ENCODE measurements at places on chromosomes 7 and 10.

DNA sequence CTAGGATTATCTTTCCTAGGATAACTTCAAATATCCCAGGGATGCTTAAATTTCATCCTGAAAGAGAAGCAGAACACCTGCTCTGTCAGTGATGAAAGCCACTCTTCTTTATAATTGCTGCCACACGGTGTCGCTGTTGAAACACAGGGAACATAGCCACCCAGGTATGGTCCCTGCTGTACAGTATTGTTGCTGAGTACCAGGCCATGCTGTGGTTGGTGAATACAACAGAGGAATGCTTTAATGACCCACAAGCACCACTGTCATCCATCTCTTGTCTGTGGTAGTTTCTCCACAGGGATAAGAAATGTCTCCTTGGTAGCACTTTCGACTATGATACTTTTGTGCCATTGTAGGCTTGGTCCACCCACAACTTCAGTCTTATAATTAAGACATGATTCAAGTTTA lies 70.6 kb upstream of the STARD3NL start:
- peak; percentile 79 for DNase-seq

DNA sequence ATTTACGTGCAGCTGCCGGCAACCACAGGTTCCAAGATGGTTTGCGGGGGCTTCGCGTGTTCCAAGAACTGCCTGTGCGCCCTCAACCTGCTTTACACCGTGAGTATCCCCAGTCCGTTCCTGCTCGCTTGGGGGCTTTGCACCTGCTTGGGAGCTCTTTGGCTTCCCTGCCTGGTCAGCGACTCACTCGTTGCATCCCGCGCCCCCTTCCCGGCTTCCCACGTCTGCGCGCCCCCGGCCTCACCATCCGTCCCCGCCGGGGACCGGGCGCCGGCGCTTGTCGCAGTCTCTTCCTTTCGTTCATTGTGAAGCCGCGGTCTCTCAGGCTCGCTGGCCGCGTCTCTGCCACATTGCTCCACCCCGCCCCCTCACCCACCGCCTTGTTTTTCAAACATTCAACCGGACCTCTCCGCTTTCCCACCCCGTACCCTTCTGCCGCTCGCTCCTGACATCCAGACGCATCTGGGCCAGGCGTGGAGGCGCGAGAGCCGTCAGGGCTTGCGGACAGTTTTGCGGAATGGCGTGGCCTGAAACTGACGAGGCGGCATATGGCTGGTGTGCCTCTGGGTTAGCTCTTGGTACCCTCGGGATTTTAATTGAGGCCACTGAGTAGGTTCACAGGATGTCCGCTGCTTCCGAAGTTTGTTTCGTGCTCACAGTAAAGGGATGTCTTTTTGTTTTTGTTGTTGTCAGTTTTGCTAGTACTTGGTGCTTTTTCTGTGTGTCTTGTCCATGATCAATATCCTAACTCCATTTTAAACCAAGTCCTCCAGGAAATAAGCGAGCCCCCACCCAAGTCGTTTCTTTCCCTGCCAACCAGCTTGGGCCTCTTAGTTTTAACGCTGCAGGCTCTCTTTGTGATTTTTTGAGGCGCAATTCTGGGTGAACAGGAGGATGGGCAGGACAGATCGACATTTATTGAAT lies 639 bp downstream of the TSPAN13 start:
- DNase-seq: no peak

DNA sequence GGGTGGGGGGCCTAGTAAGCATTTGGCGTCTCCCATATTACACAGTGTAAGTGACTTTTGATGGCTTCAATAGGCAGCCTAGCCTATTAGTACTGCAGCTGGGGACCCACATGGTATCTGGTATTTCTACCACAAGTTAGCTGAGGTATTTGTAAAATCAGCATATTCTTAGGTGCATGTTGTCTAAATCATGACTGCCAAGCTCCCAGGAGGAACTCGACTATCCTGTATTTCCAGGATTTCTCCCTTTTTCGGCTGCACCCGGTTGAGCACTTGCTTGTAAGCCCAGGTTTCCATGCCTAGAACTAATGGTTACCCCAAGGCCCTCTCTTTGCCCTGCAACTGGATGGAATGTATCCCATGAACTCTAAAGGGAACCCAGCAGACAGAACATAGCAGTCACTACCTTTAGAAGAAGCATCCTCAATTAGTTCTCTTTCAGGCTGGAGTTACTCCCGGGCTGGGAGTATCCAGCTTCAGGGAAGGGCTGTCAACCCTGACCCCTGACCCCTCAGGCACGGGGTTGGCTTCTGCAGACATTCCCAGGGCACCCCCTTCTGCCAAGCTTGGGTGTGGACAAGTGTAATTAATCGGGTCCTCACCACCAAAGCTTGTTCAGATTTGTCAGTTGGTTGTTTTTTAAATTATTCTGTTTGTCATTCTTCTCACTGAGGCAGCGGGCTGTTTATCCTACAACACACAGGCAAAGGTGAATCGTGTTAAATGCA lies 90.3 kb upstream of the PARD3 start:
- no peak for DNase-seq

DNA sequence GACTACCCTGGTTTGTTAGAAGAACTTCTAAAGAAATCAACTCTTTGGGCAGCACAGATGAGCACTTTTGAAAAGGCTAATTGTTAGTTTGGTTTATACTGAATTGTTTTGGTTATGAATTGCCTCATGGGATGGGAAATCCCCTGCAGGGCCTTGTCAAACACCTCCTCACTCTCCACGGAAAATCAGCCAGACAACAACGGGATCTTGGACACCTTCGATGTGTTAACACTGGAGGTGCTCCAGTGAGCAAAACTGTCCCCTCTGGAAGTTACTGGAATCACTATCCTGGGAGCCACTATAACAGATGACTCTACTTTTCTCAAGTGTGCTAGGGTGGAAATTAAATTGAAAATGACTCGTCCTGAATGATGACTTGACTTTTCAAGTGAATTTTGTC lies 38.7 kb downstream of the CDK6 start:
- peak; percentile 15 for DNase-seq

GRCh38 chr7:142851269-142851668 lies 3.6 kb upstream of the EPHB6 start:
- DNase-seq: no peak

DNA sequence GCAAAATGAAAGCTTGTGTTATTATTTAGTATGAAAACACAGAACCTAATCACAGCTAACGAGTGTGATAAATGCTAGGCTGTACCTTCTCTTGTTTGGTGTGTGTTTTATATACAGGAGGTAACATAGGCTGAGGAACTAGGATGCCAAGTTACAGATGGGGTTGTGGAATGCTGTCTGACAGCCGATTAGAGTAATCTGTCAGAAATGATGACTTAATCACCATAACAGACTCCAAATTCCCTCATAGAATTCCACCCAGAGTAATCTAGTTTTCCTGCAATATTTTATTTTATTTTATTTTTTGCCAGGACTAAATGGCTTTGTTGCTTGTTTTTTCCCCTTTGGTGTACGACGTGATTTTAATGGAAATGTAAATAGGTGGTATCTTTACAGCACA lies 221.2 kb downstream of the CELF2 start:
- DNase-seq: no peak

DNA sequence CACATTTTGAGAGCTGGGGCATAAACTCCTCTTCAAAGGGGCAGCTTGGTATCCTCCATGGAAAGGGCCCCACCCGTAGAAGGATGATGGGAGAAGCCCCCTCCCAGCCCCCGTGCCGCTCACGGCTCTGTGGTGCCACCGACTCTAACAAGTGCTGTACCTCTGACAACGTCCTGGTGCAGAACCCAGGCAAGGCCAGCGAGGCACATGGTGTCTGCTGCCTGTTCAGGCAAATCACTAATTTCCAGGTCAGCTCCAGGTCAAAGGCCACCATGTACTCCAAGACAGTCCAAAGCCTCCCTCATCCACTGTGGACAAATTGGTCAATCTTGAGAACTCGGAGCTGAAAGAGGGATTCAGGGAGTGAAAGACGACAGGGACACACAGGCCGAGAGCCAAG lies 11.4 kb upstream of the CNPY1 start:
- no peak for DNase-seq

DNA sequence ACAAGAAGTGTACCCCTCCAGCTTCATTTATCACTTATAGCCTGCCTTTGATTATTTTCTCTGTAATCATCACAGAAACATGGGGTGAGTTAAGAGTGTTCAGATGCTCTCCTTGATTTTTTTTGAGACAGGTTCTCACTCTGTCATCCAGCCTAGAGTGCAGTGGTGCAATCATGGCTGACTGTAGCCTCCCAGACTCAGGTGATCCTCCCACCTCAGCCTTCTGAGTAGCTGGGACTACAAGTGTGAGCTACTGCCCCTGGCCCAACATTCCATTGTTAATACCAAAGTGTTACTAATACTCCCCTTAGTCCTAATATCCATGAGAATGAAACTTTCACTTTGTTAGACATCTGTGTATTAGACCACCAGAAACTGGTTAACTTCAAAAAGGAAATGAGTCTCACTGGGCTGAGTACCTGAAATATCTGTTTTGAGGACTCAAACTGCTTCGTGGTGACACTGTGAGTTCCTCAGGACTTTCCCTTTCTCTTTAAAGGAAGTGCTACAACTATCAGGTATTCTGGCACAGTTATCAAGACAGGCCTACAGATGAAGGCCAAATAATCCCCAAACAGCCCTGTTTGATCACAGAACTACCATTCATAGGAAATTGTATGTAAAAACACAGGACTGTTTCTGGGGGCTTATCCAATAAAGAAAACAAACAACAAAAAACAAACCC lies 20.5 kb upstream of the CFAP70 start:
- DNase-seq: no peak

DNA sequence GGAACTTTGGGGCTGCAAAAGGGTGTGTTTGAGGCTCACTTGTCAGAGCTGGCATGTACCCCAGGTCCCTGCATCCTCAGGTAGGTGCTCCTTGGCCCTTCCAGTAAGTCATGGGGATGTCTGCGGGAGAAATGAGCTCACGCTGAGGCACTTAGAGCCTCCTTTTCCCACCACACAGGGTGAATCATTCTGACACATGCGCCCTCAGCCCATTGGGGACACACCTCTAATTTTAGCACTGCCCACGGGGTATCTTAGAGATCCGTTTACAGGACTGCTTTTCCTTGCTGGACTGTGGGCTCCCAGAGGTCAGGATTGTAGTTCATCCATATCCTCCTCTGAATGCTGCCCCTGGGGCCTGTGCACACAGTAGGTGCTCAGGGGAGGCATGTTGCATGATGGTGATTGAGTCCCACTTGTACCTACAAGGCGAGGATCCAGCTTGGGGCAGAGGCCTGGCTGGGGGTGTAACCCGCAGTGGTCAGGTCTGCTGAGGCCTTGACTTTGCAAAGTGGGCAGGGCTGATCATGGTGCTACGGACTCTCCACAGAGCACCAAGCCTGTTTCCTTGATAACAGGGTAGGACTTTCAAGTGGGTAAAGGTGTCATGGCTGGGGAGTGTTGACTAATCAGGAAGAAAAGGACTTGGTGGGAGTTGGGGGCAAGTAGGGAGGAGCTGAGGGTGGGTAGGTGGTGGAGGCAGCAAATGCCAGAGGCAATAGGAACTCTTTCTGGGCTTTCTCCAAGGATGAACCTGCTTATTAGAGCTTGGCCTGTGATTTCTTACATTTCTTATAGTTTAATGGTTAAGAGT lies 5.8 kb downstream of the TSPAN15 start:
- DNase-seq: no peak

- DNase-seq: no peak
Measured at GRCh38 chr10:29443745-29444523, 155.1 kb downstream of the LYZL1 start.

- no peak for DNase-seq
Measured at GRCh38 chr10:106439366-106439765, 725.1 kb downstream of the SORCS1 start.

DNA sequence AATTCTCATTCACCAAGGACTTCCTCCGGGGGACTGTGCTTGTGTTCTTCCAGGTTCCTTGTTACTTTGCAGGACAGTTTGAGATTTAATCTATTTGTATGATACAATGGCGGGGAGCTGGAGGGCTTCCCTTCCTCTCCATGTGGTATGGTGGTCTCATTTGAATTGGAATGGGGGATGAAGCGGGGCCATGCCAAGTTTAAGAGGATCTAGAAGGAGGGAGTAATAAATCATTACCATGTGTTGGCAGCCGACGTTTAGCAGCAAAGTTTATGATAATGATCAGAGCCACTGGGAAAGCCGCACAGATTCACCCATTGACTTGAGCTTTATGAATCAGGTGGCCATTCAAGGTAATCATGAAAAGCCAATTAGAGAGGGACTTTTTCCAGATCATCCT lies 355.1 kb upstream of the MGMT start:
- no peak for DNase-seq

DNA sequence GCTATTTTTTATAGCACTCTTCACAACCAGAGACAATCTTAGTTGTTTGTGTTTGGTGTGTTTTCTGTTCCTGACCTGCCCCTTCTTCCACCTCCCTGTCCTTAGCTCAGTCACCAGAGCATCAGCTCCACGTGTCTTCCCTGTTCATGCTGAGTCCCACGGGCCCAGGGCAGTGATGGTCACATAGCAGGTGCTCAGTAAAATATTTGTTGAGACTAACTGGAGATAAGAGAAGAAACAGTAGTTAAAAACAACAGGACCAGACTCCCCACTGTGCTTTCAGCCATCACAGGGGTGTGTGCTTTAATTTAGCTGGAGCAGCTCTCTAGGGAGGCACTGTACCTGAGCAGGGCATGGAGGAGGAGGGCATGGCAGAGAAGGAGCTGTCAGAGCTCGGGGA lies 307.3 kb upstream of the ZNF32 start:
- DNase-seq: no peak

- DNase-seq: no peak
Measured at GRCh38 chr7:127438836-127439235, 46.3 kb upstream of the ZNF800 start.

DNA sequence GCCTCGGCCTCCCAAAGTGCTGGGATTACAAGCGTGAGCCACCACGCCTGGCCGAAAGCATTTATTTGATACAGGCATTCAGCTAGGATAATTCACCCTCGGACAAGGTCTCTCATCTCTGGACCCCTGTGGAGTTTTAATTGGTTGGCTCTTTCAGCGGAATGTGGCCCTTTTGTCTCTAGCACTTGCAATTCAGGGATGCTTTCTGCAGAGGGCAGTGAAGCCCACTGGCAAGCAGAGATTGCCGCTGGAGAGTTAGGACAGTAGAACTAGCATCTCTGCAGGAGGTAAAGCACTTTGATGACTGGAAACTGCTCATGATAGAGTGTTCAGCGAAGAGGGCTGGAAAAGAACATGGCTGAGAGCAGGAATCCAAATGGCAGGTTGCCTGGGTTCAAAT lies 62.0 kb downstream of the SUFU start:
- DNase-seq: no peak

GRCh38 chr7:23532490-23533237 lies 883 bp upstream of the TRA2A start:
- no peak for DNase-seq

DNA sequence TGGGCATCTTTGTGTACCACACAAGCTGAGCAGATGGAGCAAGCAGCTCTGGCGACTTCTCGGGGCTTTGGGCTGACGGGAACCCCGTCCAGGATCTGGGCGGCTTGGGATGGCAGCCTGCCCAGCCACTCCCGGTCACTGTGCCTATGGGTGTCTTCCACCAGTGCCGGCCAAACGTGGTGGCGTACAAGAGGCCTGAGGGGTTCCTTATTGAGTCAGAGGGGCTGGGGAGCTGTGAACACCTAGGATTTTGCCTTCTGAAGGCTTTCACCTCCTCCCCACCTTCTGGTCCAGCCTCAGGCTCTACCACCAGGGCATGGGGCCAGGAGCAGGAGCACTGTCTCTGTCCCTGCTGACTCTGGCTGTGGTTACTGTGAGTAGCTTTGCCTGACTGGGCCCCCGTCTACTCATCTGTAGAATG lies 71.8 kb upstream of the PPIF start:
- DNase-seq: no peak
